Hematopoietic multipotent progenitor cell (in vitro differentiated cells): ENCODE measurements at places on chromosomes 12 and 14. TPM values are rescaled to one million over a fixed set of nuclear protein-coding genes. Genes with fewer than 3 reads are reported as not detected.

- DNase-seq, result no peak
These were observed 46.3 kb upstream of the PCED1B start for GRCh38 chr12:47033081-47033480.

DNA sequence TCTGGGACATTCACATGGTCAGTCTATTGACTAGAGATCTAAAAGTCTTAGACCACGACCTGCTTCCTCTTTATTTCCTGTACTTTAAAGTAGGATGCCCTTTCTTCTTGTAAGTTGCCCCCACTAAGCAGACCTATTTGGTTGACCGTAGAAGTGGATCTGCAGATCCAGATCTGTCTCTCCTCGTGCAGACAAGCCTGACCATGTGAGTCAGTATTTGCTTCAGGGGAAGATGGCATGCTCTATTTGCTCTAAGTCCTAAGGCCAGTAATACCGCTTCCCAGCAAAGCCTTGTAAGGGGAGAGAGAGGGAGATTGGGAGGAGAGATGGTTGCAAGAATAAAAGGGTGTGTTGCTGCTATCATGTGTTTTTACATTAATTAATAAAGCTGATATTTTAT, 46.8 kb downstream of the KCNC2 start:
- DNase-seq, result no peak

DNA sequence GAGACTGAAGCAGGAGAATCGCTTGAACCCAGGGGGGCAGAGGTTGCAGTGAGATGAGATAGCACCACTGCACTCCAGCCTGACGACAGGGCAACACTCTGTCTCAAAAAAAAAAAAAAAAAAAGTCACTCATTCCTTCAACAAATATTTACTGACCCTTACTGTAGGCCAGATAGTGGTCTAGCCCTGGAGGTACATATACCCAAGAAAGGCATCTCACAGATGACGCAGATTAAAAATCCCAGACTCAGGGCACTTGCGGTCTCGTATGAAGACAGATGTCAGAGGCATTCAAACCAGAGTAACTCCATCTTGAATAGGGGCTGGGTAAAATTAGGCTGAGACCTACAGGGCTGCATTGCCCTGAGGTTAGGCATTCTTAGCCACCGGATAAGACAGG, 44.8 kb downstream of the CLMN start:
- DNase-seq, result no peak

DNA sequence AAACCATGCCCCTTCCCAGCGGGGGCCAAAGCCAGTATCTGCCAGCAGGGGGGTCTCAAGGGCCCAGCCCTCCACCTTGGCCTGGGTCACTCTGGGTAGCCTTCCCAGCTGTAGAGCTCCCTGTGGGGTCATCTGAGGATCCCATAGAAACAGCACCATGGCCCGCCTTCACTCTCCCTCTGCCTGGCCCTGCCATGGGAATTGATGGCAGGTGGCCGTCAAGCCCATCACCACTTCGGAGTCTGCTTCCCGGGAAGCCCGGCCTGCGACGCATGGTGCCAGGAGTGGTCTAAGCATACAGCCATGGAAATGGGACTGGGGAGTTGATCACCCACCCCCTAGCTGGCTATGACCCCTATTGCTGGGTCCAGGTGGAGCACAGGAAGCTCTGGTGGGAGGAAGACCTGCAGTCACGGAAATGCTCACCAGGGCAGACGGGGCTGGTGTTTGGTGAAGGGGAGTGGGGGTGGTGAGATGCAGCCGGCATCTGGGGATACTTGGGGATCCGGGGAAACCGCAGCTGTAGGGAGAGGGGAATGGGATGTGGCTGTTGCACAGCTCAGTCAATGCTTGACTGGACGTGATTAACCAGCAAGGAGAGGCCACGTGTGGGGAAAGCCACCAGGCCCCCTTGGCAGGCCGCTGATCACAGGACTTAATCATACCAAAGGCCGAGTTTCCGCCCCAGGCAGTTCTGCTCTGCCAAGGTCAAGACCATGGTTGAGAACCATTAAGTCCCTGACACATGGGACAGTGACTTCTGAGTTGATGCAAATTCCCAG, 52.2 kb upstream of the DIO3 start:
- DNase-seq, result no peak

DNA sequence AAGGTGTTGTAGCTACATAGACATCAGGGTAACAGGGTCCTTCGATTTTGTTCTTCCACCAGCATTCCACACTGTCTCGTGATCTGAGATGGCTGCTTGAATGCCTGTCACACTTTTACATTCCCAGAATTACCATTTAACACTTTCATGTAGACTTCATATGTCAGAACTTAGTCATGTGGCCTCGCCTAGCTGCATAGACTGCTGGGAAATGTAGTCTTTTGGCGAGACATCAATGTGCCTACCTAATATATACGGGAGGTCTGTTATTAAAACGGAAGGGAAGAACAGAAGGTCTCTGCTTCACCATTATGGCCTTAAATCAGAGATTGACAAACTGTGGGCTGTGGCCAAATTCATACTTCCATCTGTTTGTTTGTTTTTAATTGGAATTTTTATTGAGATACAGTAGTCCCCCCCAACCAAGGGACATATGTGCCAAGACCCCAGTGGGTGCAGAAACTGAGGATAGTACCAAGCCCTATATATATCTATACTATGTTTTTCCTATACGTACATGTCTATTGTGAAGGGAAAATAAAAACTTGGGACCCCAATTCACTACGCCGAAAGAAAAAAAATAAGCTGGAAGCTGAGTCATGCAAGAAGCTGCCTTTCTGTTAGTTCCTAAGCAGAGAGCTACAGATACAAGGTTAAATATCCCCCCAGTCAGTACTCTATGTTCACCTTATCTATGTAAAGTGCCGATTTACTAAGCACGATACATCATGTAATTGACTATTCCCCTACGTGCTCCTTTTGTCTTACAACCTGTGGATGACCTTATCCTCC, 11.3 kb upstream of the HRK start:
- DNase-seq, result no peak

GRCh38 chr14:68941820-68942219, 37.3 kb downstream of the ACTN1 start:
- no peak for DNase-seq

DNA sequence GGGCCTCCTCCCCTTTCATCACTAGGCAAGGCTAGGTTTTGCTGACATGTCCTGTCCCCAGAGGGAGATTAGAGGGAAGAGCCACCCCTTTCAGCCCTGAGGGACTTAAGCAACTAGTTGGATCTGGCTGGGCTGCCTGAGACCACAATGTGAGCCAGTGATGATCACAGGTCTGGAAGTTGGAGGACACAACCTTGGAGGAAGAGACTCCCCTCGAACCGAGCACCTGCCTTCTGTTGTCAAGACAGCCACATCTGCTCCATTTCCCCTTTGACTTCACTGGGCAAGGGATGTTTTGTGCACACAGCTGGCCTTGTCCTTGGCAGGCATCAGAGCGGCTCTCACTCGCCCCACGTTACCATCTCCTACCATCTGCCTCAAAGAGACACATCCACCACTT, 31.4 kb downstream of the MVK start:
- no peak for DNase-seq

GRCh38 chr14:32565256-32565655, 236.2 kb downstream of the AKAP6 start:
- no peak for DNase-seq

- DNase-seq, result no peak
These were observed 943.8 kb downstream of the SLC16A7 start for GRCh38 chr12:60539592-60539991.

DNA sequence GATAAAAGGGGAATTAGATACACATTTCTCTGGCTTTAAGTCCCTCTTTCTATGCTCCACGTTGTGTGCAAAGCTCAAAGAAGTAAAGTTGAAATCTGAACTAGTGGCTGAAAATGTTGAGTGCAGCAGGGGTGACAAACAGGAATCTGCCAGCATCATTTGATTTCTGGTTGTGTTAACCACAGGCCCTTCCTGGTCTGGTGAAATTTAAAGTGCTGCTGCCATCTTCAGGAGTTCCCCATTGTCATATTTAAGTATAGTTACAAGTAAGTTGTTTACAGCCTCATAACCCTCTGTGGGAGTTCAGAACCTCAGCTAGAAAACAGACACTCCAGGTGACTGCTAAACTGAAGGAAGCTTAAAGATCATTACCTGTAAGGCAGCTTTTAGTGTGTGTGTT, 90.9 kb upstream of the CCDC196 start:
- no peak for DNase-seq

DNA sequence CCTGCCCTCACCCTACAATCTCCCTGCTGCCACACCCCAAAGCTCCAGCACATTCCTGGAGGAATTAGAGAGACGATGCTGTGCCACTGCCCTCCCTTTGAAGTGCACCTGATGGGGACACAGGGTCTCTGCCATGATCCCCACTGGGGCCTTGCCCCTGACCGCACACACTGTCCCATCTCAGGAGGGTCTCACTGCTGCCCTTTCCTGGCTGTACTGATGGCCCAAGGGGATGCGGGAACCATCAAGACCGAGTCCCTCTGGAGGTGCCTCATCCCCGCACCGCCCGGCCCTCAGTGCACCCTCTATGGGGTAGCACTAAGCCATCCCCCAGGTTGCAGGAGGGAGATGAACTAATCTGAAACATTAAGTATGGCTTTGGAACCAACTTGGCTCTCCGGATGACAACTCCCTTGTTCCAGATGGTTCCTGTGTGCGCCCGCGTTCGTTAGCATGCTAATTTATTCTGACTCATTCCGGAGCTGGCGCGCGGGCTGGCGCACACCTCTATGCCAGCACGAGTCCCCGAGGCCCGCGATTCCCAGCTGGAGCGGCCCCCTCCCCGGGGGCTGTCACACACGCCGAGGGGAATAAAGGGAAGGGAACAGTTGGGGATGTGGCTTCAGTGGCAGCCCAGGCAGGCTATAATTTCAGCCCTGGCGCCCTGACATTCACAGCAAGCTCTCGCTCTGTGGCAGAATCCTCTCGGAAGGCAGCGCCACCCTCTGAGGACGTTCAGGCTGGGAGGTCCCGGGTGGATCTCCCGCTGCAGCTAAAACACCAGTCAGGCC, 34.2 kb upstream of the C14orf180 start:
- no peak for DNase-seq

DNA sequence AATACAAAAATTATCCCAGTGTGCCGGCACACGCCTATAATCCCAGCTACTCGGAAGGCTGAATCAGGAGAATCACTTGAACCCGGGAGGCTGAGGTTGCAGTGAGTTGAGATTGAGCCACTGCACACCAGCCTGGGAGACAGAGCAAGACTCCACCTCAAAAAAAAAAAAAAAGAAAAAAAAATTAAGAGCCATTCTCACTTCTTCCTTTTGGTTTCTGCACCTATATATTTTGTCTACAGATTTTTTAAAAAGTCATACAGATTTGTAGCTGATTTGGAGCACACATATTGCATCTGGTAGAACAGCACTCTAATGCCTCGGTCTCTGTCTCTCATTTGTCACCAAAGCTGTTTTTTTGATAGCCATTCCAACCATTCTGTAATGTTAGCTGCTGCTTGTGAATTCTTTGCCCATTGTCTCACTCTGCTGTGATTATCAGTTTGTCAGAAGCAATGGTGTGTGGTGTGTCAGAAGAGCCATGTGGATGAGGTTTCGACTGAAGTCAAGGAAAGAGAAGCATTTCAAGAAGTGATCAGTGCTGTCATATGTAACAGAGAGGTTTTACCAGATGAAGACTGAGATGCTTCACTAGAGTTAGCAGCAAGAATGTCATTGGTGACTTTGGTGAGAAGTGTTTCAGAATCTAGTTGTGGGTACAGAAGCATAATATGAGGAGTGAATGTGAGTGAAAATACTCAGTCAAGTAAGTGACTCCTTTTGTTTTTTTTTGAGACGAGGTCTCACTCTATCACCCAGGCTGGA, 8.7 kb upstream of the KTN1 start:
- DNase-seq, result no peak

DNA sequence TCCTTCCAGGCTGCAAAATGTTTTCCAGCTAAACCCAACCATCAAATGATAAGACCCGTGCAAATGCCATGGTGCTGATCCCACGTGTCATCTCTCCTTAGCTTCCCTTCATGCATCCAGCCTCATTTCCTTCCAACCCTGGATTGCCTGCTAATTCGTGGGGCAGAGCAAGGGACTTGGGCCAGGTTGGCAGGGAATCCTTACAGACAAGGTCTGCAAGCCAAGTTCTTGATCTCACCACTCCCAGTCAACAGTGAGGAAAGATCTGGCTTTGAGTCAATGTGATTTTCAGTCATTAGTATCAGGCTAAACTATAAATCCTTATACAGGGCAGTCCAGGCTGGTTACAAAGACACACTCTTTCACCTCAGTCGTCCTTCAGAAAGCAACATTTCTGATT, 150.9 kb downstream of the ANO2 start:
- no peak for DNase-seq

DNA sequence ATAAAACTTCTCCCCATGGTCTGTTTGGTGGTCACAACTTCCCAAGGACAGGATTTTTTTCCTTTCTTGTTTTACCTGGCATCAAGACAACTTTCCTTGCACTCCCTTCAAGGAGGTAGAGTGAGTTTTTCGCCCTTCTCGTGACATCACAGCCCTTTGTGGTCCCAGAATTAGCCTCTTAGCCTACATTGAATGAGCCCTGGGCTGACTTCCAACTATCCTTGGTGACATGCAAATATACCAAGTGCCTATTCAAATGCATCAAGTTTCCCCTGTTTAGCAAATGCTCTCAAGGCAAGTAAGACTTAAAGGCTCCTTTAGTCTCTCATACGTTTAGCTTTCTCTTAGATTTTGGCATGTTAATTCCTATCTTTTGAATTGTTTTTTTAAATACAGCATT, 36.6 kb downstream of the TC2N start:
- DNase-seq, result peak; percentile 40

DNA sequence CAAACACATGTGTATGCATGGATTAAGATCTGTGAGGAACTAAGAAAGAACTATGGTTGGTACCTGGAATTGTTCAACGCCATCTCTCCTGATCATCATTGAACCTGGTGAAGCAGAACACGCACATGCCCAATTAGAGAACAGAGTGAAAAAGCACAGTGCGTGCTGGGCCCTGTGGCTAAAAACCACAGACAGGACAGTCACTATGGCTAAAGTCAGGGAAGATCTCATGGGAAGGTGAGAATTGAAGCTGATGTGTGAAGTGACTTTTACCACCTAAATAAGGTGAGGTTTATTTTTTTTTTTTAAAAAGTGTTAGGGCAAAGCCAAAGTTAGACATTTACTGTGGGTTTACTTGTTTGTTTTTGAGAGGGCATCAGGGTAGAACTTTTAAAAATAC, 215.0 kb downstream of the SLC38A4 start:
- DNase-seq, result no peak

DNA sequence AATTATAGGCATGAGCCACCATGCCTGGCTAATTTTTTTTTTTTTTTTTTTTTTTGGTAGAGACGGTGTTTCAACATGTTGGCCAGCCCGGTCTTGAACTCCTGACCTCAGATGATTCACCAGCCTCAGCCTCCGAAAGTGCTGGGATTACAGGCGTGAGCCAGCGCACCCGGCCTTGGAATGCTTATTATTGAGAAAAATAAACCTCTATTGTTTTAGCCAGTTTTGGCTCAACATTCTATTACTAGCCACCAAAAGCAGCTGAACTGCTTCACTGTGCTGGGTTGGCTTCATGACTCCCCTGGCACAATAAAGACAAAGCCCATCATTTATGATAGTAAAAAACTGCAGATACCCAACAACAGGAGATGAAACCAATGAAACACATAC, 93.5 kb upstream of the CEP83 start:
- no peak for DNase-seq

GRCh38 chr14:71209888-71210287, 302.6 kb downstream of the PCNX1 start:
- no peak for DNase-seq

GRCh38 chr12:132150780-132151144, 6.5 kb downstream of the NOC4L start:
- no peak for DNase-seq

FGD6 gene
- total RNA-seq, result 0.27 TPM

AMHR2 gene
- 4.6 TPM for total RNA-seq

AQP6 gene
- total RNA-seq, result under 0.01 TPM

TMEM233 gene
- total RNA-seq, result not detected

AP5M1 gene
- total RNA-seq, result 22.4 TPM

CISTR gene
- not detected for total RNA-seq

FMNL3 gene
- 22.4 TPM for total RNA-seq

GNG2 gene
- 12.7 TPM for total RNA-seq
